ENCODE measurements at places on chromosomes 6 and 20.

GRCh38 chr20:44113618-44114376 is 73.2 kb downstream of the JPH2 start:
- DNase-seq, result no peak

- no peak for DNase-seq
Observed at GRCh38 chr20:64254571-64255360, 782 bp upstream of the PCMTD2 start.

GRCh38 chr6:157099912-157100593 is 223.3 kb downstream of the TMEM242 start:
- no peak for DNase-seq

GRCh38 chr6:105759946-105760345 is 326.2 kb upstream of the PRDM1 start:
- DNase-seq, result peak; percentile 90

DNA sequence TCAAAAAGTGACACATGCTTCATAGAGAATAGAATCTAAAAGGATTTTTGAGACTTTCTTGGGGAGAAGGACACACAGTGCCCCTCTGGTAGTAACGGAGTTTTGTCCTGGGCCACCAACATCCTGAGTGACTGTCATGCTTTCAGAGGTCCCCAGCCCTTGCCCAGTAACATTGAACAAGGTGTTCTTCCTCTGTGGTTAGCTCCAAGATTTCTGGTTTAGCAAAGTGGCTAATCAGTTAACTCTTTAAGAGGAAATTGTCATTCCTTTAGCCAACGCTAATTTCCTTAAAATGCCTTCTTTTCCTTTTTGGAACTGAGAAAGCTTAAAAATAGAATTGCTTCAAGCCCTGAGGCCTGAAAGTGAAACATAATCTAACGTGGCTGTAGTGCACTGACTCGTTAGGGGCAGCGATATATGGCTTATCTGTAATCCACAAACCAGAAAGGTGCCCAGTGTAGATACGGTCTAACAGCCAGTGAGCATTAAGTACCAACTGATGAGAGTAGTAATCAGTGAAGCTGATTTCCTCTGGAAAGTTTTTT is 7.8 kb downstream of the E2F3 start:
- no peak for DNase-seq

- DNase-seq, result no peak
Observed at GRCh38 chr6:146423452-146423851, 120.2 kb upstream of the RAB32 start.
